Neural progenitor cell (in vitro differentiated cells): ENCODE measurements at places on chromosomes 11 and 22.

- peaks cover 53% of the 10 kb centered on the region for H3K4me1 ChIP-seq
- H3K4me3 ChIP-seq, result no peak overlapping the region
- no peaks in the 10 kb centered on the region for H3K27me3 ChIP-seq
- no peak overlapping the region for H3K27ac ChIP-seq
- DNase-seq, result no peak
- no peaks in the 10 kb centered on the region for H3K36me3 ChIP-seq
Observed at GRCh38 chr11:64760759-64761420, 1.1 kb upstream of the PYGM start.

GRCh38 chr22:27757928-27758525, 43.5 kb downstream of the MN1 start:
- no peak for DNase-seq
- H3K36me3 ChIP-seq, result no peaks in the 10 kb centered on the region
- H3K27me3 ChIP-seq, result no peaks in the 10 kb centered on the region
- H3K4me1 ChIP-seq, result no peaks in the 10 kb centered on the region

DNA sequence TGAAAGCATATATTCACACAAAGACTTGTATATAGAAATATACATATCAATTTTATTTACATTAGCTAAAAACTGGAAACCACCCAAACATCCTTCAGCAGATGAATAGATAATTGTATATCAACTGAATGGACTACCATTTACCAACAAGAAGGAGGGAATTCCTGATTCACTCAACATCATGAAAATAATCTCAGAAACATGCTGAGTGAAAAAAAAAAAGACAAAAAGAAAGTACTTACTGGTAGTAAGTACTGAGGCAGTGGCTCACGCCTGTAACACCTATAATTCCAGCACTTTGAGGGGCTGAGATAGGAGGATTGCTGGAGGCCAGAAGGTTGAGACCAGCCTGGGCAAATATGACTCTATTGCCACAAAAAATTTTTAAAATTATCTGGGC, 7.4 kb upstream of the IPO7 start:
- H3K4me1 ChIP-seq, result peaks cover 6% of the 10 kb centered on the region
- H3K27ac ChIP-seq, result no peak overlapping the region
- DNase-seq, result no peak

- no peaks in the 10 kb centered on the region for H3K36me3 ChIP-seq
- DNase-seq, result no peak
- no peaks in the 10 kb centered on the region for H3K4me1 ChIP-seq
- H3K4me3 ChIP-seq, result no peak overlapping the region
- H3K27me3 ChIP-seq, result peaks cover 33% of the 10 kb centered on the region
- H3K27ac ChIP-seq, result no peak overlapping the region
Observed at GRCh38 chr11:20360650-20361049, 2.9 kb upstream of the HTATIP2 start.

GRCh38 chr11:122784325-122784955, 53.9 kb upstream of the CRTAM start:
- H3K36me3 ChIP-seq, result no peaks in the 10 kb centered on the region
- H3K4me3 ChIP-seq, result no peak overlapping the region
- H3K4me1 ChIP-seq, result no peaks in the 10 kb centered on the region

DNA sequence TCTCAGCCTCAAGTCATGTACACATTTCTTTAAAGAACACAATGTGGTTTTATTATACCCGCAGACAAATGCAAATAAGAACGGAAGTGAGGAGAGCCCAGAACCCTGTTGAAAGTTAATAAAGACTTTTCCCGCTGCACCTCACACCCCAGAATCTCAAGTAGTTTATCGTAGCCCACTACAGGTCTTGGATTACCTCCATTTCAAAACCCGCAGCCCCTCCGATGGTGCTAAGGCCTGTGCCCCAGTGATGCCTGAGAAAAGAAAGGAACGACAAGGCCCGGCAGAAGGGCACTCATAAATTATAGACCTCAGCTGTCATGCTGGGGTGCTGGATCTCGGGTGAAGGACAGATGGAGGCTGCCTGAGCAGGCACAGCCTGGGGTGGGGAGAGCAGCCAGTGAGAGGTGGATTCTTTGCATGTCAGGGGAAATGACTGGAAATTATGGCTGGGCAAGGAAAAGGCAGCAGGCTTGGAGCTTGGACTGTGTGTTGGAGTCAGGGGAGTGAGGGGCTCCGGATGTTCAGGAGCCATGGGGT, 354.1 kb downstream of the NTM start:
- no peaks in the 10 kb centered on the region for H3K27me3 ChIP-seq
- no peaks in the 10 kb centered on the region for H3K36me3 ChIP-seq
- no peak overlapping the region for H3K4me3 ChIP-seq
- no peak for DNase-seq

DNA sequence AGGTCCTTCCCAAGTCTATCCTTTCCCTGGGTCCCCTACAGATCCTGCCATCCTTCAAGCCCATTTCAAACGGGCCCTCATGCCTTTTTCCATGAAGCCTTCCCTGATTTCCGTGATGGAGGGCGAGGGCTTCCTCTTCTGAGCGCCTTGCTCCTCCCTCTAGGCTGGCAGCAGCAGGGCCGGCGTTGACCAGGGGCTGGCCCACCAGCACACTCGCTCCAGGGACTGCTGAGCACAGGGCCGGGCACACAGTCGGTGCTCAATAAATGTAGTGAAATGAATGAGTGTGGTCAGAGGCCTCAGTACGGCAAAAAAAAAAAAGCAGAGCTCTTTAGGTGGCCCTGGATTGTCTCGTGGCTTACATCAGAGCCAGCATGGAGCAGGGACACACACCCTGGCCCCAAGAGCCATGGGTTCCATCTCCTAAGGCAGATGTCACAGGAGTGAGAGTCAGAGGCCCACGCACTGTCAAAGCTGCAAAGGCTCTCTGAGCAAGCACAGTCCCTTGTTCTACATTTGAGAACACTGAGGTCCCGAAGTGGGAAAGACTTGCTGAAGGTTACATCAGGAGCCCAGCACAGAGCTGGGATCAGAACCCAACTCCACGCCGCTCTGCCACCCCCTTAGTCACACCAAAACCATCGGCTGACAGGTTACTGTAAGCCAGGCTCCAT, 3.1 kb downstream of the IL2RB start:
- no peak overlapping the region for H3K27ac ChIP-seq
- no peak for DNase-seq
- no peak overlapping the region for H3K4me3 ChIP-seq

DNA sequence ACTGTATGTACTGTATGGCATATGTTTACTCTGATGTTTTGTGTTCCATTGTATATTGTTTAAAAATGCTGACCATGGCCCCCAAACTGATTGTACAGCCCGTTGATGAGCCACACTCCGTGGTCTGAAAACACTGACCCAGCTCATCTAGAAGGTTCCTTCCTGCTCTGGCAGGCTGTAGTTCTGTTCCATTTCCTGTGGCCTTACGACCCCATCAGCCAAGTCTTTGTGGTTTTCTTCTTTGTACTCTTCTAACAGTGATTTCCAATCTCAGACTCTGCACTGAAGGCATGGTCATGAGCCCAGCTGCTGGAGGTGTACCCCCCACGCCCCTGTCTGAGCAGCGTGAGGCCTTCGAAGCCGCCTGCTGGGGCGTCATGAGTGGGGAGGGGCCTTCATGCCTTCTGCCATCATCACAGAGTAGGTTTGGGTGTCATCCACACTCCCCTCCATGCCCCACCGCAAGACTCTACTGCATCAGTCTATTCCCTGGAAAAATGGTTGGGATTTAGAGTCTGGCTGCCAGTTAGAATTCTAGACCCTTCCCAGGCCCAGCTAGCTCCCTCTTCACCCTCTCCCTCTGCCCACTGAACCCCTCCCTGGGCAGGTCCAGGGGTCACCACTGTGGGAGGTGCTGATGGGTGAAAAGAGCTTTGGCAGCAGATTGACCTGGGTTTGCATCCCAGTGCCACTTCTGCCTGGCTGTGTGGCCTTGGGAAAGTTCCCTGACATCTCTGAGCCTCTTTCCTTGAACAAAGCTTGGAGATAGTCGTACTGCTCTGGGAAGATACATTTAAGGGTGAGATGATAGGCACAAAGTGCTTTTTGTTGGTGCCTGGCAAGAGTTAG, 11.3 kb upstream of the C11orf96 start:
- no peak for DNase-seq
- peaks cover 13% of the 10 kb centered on the region for H3K4me1 ChIP-seq
- no peak overlapping the region for H3K27ac ChIP-seq
- H3K4me3 ChIP-seq, result no peak overlapping the region
- no peaks in the 10 kb centered on the region for H3K36me3 ChIP-seq
- no peaks in the 10 kb centered on the region for H3K27me3 ChIP-seq

- no peak for DNase-seq
- H3K4me1 ChIP-seq, result no peaks in the 10 kb centered on the region
- no peaks in the 10 kb centered on the region for H3K27me3 ChIP-seq
- H3K36me3 ChIP-seq, result no peaks in the 10 kb centered on the region
- H3K4me3 ChIP-seq, result no peak overlapping the region
- H3K27ac ChIP-seq, result no peak overlapping the region
Observed at GRCh38 chr11:61777234-61778090, 14.9 kb downstream of the TMEM258 start.

GRCh38 chr11:114449845-114450244, 10.6 kb downstream of the REXO2 start:
- DNase-seq, result no peak
- H3K36me3 ChIP-seq, result no peaks in the 10 kb centered on the region
- H3K4me1 ChIP-seq, result no peaks in the 10 kb centered on the region
- no peak overlapping the region for H3K4me3 ChIP-seq
- H3K27ac ChIP-seq, result no peak overlapping the region
- H3K27me3 ChIP-seq, result no peaks in the 10 kb centered on the region

GRCh38 chr11:47499614-47500013, 50.7 kb upstream of the RAPSN start:
- peak overlapping the region; percentile 43 for H3K27ac ChIP-seq
- no peak for DNase-seq
- H3K36me3 ChIP-seq, result peaks cover 3% of the 10 kb centered on the region
- no peak overlapping the region for H3K4me3 ChIP-seq
- no peaks in the 10 kb centered on the region for H3K27me3 ChIP-seq

GRCh38 chr11:66580803-66581202, 12.1 kb downstream of the CCDC87 start:
- DNase-seq, result no peak
- H3K4me1 ChIP-seq, result peaks cover 11% of the 10 kb centered on the region

- no peaks in the 10 kb centered on the region for H3K36me3 ChIP-seq
- H3K27me3 ChIP-seq, result no peaks in the 10 kb centered on the region
- H3K4me3 ChIP-seq, result no peak overlapping the region
Observed at GRCh38 chr11:1195682-1196515, 27.0 kb upstream of the MUC5B start.

GRCh38 chr22:40036126-40036525, 41.4 kb downstream of the FAM83F start:
- no peaks in the 10 kb centered on the region for H3K36me3 ChIP-seq
- no peak overlapping the region for H3K4me3 ChIP-seq
- no peak overlapping the region for H3K27ac ChIP-seq
- H3K4me1 ChIP-seq, result no peaks in the 10 kb centered on the region

- no peak for DNase-seq
- H3K27ac ChIP-seq, result no peak overlapping the region
- H3K4me1 ChIP-seq, result no peaks in the 10 kb centered on the region
- no peaks in the 10 kb centered on the region for H3K36me3 ChIP-seq
Observed at GRCh38 chr22:37235897-37236607, 8.0 kb downstream of the RAC2 start.

DNA sequence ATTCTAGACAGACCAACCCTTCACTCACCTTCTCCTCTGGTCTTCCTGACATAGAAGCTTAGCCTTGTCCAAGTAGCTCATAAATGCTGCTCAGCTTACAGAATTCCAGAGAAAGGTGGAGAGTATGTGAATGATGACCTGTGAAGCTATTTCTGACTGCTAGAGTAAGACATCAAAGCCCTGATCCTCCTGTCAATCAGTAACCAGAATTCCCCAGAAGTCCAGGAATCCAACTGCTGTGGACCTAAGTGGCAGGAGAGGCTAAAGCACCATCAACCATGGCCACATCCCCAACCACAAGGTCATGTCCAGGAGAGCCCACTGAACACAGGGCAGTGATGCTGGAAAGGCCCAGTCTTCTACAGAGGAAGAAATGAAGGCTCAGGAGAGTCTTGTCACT, 2.6 kb downstream of the OR51G2 start:
- no peak for DNase-seq
- H3K36me3 ChIP-seq, result no peaks in the 10 kb centered on the region
- H3K27ac ChIP-seq, result no peak overlapping the region
- H3K4me1 ChIP-seq, result no peaks in the 10 kb centered on the region
- H3K4me3 ChIP-seq, result no peak overlapping the region

DNA sequence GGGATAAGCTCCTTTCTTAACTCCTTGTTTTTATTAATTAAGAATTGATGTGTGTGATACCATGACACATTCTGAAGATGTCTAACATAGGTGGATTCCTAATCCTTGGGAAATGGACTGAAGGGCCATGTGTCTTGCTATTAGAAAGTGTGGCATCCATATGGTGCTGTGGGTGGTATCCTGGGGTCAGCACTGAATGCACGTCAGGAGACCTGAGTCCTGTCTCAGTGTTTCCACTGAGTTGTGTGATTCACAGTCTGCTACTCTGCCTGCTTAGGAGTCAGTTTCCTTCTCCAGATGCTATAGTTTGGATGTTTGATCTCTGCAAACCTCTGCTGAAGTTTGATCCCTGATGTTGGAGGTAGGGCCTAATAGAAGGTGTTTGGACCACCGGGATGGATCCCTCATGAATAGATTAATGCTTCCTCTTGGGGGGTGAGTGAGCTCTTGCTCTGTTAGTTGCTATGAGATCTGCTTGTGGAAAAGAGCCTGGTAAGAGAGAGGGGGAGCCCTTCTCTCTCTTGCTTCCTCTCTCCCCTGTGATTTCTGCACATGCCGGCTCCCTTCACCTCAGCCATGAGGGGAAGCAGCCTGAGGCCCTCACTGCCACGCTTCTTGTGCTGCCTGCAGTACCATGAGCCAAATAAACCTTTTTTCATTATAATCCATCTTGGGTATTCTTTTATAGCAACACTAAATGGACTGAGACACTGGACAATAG, 666.5 kb downstream of the NTM start:
- H3K4me3 ChIP-seq, result no peak overlapping the region
- no peaks in the 10 kb centered on the region for H3K27me3 ChIP-seq
- H3K4me1 ChIP-seq, result peaks cover 7% of the 10 kb centered on the region
- no peaks in the 10 kb centered on the region for H3K36me3 ChIP-seq
- H3K27ac ChIP-seq, result no peak overlapping the region

GRCh38 chr11:18849406-18849805, 57.8 kb upstream of the PTPN5 start:
- H3K36me3 ChIP-seq, result no peaks in the 10 kb centered on the region
- H3K4me3 ChIP-seq, result no peak overlapping the region
- no peak overlapping the region for H3K27ac ChIP-seq
- DNase-seq, result no peak
- H3K4me1 ChIP-seq, result no peaks in the 10 kb centered on the region
